ENCODE measurements at places on chromosomes 2 and 18.

DNA sequence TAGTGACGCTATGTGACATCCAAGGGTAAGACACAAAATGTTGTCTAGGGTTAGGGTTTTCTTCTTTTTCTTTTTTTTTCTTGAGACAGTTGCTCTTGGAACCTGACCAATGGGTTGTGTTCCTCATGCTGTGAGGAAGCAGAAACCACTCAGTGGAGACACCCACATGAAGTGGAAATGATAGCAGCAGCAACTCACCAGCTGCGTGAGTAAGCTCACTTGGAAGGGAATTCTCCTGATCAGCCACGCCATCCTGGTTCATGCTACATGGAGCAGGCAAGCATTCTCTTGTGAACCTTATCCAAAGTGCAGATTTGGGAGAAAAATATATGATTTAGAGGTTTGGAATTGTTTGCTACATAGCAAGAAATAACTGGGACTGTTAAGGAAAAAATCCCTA, 863.7 kb downstream of the EPHA4 start:
- no peak for DNase-seq

DNA sequence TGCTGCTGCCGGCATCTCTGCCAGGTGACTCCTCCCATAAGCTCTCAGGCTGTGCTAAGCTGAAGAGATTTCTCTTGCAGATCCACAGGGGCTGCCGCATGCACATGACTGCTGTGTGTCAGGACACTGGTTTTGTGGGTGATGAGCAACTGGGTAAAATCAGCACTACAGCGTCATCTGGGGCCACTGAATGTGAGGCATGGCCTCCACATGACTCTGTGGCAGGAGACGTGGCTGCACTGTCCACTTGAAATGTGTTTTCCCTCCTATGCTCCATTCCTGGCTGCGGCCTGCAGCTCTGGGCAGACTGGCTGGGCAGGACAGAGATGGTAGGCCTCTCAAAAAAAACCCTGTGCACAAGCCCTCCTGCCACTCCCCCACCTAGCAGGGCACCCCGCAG, 63.6 kb downstream of the MARCO start:
- no peak for DNase-seq

DNA sequence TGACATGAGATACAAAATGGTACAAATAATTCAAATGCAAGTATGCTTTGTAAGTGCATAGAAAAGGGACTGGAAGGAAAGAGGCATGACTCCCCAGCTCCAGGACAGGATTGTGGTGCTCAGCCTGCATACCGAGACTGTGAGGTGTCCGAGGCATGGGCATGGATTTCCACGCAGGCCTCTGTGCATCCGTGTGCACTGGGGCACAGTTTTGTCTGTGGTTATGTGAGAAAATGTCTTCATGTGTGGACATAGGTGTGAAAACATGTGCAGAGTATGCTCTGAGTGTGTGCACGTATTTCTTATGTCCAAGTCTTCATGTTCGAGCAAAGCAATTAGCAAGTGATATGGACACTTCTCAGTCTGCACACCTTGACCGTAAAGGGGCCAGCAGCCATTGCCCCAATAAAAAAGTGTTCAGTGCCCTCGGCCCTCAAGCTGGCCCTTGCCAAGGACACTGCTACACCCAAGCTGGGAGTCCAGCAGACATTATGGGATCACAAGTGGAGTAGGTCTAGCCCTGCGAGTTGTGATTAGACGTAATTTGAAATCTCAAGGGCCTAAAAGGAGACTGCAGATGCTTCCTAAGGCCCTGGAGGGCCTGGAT, 120.7 kb downstream of the CYP26B1 start:
- DNase-seq = no peak

DNA sequence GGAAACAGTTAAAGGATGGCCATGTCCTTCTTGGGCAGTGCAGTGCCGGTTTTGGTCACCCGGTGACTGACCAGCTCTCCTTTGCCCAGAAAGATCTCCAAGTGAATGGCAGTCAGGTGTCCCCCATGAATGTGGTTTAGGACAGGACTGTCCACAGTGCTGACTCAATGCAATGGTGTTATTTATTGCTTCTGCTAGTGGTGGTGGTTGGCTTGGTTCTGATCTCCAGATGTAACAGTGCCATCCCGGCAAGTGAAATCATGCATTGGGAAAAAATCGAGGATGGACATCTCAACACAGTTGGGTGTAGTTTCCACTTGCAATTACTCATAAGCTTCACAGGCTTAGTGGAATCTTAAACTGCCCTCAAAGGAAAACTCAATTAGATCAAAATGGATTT, 81.9 kb downstream of the TGOLN2 start:
- DNase-seq = no peak

DNA sequence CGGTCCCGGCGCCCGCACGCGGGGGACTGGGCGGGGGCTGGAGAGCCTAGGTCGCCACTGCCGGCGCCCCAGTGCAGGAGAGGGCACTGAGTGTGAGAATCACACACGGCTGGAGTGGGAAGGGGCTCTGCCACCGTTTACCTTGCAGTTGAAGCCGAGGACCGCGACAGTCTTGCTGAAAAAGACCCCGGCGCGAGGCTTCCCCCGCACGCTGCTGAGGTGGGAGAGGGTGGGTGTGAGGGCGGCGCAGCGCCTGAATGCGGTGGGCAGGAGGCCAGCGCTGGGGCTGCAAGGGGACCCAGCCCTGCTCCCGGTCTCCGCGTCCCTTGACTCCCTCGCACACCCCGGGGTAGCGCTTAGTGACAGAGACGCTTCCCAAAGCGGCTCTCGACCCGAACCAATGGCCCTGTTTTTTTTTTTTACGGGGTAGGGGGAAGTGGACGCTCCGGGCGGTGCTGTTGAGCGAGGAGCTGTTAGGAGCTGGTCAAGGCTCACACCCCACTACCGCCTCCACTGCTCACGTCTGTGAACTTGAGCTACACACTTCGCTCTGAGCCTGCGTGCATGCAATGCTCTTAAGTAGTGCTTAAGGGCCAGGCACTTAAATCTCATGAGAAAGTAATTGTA, 794 bp downstream of the NOTO start:
- no peak for DNase-seq

- DNase-seq = no peak
Observed at GRCh38 chr2:231200805-231201474, 2.5 kb downstream of the ARMC9 start.

- DNase-seq = no peak
Observed at GRCh38 chr18:57768537-57769326, 34.4 kb downstream of the ATP8B1 start.

GRCh38 chr2:46266134-46266533, 31.1 kb upstream of the EPAS1 start:
- no peak for DNase-seq

- no peak for DNase-seq
Observed at GRCh38 chr18:74139888-74140287, 7.7 kb downstream of the FBXO15 start.

DNA sequence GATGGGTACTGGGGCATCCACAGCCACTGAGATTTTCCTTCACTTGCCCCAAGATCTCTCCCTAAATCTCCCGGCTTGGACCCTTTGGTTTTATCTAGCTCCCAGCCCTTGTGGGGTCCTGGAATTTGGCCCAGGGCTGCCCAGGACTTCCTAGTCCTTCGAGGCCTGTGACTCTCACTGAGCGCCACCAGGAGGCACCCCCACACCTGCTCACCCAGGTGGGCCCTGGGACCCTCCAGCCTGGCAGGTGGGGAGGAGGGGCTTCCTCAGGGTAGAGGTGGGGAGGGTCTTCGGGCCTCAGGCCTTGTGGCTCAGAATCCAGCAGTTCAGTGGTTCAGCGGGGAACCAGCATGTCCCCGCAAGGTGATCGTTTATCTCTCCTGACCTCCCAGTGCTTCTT, 11.9 kb upstream of the PRSS56 start:
- no peak for DNase-seq

Data from activated CD4-positive, CD25-positive, alpha-beta regulatory T cell (primary cell).